PC-9 (cell line): ENCODE measurements at places on chromosomes 12 and 14.

- DNase-seq, result no peak
Measured at GRCh38 chr12:104026841-104027599, 23.0 kb downstream of the GLT8D2 start.

DNA sequence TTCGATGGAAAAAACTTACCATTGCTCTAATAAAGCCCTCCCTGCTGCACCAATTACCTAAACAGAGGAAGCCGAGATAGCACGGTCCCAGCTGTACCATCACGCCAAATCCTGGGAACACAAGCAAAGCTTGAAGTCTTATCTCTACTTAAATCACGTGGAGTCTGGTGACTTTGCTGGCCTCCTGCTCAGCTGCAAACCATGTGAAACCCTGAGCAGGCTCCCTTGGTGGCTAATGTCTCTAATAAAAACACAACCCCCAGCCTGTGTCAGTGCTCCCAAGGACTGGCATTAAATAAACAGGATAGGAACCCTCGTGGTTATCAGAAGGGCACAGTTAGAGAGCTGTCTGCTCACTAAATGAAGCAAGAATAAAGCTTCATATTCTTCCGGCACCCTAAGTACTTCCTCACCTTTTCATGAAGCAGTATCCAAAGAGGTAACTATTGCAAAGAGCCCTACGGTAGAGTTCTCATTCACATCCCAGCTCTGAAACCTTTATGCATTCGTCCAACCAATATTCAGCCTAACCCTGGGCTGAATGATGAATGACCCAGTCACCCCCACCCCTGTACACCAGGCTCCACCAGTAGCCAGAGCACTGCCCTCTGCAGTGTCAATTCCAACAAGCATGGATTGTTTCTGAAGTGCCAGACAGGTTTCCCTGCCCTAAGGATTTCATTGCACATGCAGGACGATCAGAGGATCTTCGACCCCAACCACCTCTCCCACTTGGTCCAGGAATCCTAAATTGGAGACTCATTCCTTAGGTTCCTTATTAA, 452.7 kb upstream of the TMPO start:
- DNase-seq, result no peak

DNA sequence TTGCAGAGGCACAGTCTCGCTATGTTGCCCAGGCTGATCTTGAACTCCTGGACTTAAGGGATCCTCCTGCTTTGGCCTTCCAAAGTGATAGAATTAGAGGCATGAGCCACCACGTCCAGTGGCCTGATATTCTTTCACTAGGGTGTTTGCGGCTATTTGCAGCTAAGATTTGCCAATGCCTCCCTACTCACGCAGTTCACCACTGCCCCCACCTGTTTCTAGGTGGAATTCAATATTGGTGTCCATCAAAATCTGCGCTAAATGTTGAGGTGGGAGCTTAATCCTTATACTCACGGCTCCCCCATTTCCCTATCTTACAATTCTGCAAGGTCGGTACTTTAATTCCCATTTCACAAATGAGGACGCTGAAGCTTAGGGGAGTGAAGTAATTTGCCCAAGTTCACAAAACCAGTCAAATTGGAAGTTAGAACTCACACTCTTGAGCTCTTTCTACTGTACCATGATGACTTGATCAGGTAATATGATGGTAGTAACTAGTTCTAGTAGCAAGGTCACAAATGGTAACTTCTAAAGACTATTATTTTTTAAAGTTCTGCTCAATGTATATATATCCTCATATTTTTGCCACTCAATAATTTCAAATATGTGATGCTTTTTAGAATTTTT, 22.1 kb upstream of the LRRC9 start:
- peak; percentile 14 for DNase-seq

DNA sequence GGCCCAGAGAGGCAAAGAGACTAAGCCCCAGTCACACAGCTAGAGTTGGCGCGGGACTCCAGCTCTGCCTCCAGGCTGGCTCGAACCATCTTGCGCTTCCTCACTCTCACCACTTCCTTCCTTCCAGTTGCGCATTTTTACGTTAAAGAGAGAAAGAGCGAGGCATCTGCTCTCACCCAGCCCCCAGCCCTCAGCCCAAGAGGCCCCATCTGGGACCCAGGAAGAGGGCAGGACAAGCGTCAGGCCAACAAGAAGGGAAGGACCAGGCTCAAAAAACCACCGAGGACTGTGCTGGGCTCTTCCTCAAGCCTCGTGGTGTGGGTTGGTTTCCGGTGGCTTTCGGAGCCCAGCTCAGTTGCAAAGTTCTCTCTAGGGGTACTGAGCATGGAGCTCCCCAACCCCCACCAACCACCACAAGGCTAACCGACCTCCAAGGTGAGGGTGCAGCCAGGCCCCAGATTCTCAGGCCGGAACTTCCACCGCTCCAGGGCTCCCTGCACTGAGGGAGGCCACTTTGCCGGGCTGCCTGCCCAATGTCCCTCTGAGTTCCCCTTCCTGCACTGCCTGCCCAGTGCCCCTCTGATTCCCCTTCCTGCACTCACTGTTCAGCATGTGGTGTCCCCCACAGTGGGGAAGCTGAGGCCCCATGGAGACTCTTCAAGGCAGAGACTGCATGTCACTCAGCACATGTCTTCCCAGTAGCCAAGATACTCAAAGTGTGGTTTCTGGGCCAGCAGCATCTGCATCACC, 35.9 kb downstream of the TESC start:
- no peak for DNase-seq

DNA sequence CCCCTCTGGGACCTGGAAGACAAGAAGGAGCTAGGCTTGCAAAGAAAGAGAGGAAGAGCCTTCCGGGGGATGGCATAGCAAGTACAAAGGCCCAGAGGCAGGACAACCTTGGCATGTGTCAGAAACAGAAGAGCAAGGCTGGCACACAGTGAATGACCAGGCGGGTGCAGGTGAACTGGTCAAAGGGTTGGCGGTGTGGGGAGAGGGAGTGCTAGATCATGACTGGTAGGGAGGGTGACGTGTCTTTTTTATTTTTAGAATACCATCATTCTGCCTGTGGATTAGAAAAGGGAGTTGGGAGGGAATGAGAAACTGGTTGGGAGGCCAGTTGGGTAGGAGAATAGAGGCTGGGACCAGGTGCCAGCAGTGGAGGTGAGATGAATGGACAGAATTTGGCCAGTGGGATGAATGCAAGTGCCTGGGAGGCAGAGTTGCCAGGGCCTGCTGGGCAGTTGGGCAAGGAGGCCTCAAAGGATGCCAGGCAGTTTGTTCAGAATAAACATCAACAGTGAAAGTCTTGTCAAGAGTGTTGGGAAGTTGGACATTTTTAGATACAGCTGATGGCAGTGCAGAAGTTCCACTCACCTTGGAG, 168.3 kb downstream of the CACNA1C start:
- no peak for DNase-seq

DNA sequence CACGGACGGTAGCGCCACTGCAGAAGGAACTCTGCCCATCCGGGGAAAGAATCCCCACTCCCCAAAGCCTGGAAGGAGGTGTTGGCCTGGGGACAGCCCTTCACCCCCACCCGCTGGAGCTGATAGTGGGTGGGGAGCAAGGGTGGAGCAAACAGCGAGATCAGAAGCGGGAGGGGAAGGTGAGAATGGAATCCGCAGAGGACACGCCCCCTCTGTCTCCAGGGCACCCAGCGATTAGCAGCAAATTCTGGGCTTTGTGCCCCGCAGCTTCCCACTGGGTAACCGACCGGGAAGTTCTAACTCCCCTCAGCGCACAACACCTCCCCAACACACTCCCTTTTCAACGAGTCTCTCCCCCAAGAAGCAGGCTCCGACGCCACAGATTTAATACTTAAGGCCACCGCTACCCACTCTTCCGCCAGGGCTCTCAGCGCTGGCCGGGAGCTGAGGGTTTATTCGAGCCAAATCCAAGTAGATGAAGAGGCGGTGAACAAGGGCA, 1.4 kb downstream of the SLC25A29 start:
- peak; percentile 38 for DNase-seq

DNA sequence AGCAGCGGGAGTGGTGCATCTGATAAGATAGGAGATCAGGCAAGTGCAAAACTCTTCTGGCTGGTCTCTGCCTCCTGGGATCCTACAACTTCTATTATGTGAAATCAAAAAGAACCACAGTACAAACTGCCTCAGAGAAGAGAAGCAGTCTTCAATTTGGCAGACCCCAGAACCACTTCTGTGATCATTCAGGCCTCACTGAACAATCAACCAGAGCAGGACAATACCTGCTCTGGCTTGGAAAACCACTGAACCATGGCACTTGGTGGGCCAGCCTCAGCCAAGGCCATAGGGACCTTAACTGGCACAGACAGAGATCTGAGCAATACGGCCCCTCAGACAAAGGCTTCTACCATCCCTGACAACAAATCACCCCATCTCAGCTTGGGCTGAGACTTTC, 103.0 kb downstream of the NDUFA12 start:
- no peak for DNase-seq

DNA sequence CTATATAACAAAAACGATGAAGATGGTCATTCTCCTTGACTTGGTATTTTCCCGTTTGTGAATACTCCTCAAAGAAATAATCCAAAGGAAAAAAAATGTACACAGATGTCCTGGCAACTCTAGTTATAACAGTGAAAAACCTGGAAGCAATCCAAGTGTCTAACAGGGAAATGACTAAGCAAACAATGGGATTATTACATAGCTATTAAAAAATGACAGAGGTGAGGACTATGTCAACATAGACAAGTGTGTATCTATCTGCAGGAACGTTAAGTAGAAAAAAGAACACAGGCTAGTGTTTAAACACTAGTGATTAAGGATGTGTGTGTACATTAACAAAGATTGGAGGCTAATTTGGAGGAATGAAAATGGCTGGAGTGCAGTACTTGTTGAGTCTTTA, 5.9 kb upstream of the APOLD1 start:
- peak; percentile 92 for DNase-seq

GRCh38 chr14:98912655-98913054, 359.3 kb downstream of the BCL11B start:
- no peak for DNase-seq

DNA sequence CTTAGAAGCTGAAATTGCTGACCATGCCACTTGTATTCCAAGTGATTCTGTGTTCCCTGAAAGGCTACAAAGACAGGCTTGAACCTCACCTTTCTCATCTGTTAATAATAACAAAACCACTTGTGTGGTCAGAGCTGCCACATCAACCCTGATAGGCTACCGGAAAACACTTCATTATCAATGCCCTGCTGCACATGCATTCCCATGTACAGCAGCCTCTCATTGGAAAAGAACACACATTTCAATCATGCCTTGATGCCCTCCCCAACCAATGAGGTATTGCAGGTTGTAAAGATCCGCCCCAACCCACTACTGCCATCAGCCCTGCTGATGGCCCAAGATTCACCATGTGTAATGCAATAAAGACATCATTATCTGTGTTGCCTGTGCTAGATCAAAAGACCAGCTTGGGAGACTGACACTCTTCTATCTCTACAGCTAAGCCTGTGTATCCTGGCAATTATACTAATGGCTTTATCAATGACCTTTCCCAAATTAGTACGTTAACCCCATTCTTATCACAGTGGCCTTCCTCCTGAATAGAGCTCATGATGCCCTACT, 2.8 kb downstream of the GPR19 start:
- DNase-seq, result no peak

- DNase-seq, result peak; percentile 69
Measured at GRCh38 chr14:75522224-75522982, at the start of gene BATF. TSS of gene BATF (plus strand) at chr14:75522469. CDS start at chr14:75522683, 214 bp downstream.

DNA sequence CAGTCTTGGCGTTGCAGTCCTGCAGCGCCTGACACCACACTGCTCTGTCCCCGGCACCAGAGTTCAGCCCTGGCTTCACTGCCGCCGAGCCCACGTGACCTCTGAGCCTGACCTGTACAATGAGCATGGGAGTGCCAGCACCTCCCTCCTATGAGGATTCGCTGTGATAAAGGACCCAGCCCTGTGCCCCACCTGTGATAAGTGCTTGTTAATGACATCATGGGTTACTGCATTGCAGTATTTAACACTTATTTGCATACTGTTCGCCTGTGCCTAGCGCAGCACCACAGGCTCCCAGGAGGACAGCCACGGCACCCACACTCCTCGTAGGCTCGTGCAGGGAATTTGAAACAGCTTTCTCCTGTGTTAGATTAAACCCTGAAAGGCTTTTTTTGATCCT, 118.2 kb upstream of the GSC start:
- DNase-seq, result no peak

DNA sequence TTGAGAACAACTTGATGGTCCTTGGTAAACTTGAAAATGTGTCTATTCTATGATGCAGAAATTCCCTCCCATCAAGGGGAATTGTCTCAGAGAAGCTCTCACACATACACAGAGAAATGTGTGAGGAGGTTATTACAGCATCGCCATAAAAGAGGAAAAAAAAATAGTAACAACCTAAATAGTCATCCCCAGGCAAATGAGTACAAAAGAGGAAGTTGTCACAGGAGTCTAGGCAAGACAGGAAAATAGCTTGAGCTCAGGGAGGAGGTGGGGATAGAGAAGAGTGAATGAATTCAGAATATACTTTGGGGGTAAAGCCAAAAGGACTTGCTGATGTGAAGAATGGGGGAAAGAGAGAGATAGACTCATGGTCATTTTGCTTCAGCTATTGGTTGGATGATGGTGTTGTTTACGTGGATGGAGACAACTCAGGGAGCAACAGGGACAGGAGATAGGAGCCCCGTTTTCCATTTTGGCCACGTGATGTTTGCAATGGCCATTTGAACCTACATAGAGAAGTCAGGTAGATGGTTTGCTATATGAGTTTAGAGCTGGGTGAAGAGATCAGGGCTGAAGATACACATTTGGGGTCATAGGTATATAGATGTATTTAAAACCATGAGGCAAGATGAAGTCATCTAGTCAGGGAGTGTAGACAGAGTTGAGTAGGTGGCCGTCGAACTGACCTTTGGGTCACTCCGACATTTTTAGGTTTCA, 20.3 kb downstream of the LRRC74A start:
- DNase-seq, result no peak

DNA sequence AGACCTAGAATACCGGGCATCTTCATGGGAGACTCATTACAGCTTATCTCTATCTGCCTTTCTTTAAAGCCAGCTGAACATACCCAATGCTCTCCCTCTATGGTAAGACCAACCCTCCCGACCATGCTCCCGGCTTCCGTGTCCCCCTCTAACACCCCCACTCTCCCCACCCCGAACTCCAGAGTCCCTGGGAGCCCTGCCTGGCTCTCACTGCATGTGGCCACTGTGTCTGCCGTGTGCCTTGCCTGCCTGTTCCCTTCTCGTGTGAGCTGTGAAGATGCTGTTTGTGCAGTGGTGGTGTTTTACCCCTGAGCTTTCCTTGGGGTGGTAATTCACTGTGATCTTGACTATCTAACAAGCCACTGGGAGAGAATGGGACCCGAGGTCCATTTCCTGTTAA, 146.4 kb upstream of the FKBP4 start:
- DNase-seq, result no peak
